ENCODE measurements at places on chromosomes 11 and 22.

DNA sequence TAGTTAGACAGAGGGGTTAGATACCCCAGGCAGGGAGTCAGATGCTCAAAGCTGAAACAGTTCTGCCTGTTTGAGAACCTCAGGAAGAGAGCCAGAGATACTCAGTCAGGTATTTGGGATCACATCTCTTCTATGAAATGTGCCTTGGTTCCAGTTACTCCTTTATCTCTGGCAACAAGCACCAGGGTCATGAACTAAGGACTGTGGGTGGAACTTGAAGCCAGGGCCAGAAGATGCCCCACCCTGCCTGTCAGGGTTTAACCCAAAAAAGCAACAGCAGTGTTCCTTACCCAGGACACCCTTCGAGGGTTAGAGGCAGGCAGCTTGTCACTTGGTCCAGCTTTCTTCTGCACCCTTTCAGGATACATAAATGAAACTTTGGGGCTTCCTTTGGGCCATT is 15.0 kb upstream of the WT1 start:
- DNase-seq = no peak

- no peak for DNase-seq
Observed at GRCh38 chr11:57562596-57562995, 4.9 kb downstream of the UBE2L6 start.

DNA sequence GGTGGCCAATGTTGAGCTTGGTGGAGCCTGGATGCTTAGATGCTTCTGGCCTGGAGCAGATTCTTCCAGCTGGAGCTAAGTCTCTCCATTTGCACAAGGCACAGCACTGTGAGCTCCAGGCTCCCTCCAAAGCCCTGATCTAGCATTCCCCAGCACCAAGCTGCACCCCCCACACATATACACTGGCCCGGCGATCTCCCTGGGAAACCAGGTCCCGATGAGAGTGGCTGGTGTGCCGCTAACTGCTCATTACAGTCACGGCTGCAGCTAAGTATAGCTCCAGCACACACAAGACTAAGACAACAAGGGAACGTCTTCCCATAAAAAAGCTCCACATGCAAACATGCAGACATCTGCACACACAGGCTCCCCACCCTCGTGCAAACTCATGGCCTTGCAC is 17.6 kb downstream of the KCNC1 start:
- DNase-seq = no peak

- no peak for DNase-seq
Observed at GRCh38 chr11:87600938-87601337, 563.2 kb downstream of the TMEM135 start.

GRCh38 chr22:17820879-17821439 is 46.7 kb upstream of the BID start:
- DNase-seq = no peak

- no peak for DNase-seq
Observed at GRCh38 chr11:68855205-68855981, 13.7 kb upstream of the CPT1A start.

DNA sequence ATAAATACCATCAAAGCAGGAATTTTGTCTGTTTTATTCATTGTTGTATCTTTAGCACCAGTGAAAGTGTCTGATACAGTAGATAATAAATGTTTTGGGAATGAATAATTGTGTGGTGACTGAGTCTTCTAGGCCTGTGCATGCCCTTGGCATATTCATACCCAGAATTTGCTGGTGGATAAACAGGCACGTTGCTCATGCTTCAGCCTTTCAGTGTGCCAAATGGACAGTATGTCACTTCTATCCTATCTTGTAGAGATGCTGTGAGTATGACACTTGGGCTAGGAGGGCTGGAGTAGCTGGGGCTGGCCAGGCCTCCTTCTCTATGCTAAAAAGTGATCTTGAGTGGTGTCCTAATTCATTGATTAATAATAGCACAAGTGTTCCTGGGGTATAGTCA is 287.3 kb upstream of the DDI1 start:
- no peak for DNase-seq

DNA sequence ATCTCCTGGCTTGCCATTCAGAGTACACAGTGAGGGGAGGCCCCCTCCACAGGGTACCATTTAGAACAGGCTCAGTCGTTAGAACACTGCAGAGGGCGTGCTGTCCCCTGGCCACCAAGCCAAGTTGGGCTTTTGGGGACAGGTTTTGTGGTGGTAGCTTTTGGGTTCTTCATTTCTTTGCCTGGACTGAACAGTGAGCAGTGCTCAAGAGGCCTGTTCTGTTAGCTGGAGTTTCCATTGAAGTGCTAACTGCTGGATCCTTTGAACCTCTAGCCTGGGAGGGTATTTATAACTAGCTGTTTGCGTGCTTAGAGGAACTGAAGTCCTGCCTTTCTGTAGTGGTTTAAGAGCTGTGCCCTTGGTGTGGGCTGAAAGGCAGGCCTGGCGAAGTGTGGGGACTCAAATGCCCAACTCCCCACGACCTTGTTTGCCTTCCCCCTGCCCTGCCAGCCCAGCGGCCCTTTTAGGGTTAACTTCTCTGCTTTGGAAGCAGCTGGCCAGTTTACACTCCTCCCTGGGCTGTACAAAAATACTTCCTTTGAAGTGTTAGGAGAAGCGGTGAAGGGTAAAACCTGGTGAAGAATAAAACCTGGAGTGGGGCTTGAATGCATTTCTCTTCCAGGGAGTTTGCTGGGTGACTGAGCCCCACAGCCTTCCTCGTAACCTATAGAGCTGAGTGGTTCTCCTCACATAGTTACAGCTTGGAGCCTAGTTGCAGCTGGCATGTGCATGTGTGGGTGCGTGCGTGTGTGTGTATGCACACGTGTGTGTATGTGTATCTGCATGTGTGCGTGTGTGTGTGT is 34.6 kb downstream of the ZNRF3 start:
- no peak for DNase-seq

DNA sequence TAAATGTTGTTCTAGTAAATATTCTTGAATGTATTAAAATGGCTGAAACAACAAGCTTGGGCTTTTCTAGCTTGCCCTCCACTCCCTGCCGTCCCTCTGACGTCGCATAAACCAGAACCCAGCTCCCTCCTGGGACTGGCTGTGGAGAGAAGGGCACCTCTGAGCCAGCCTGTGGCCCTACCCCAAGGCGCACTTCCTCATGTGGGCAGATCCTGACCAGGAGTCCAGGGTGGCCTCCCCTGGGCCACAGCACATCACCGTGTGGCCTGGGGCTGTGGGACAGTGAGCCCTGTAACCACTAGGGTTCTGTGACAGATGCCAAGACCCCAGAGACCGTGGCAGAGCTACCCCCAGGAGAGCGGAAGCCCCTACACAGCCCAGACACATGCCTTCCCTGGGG is 10.2 kb upstream of the ADORA2A start:
- DNase-seq = no peak

- no peak for DNase-seq
Observed at GRCh38 chr11:46431211-46431610, 39.6 kb upstream of the CHRM4 start.

- DNase-seq = no peak
Observed at GRCh38 chr11:97048481-97048880, 658.7 kb downstream of the JRKL start.

GRCh38 chr11:72230764-72231365 is 6.3 kb downstream of the INPPL1 start:
- DNase-seq = no peak

DNA sequence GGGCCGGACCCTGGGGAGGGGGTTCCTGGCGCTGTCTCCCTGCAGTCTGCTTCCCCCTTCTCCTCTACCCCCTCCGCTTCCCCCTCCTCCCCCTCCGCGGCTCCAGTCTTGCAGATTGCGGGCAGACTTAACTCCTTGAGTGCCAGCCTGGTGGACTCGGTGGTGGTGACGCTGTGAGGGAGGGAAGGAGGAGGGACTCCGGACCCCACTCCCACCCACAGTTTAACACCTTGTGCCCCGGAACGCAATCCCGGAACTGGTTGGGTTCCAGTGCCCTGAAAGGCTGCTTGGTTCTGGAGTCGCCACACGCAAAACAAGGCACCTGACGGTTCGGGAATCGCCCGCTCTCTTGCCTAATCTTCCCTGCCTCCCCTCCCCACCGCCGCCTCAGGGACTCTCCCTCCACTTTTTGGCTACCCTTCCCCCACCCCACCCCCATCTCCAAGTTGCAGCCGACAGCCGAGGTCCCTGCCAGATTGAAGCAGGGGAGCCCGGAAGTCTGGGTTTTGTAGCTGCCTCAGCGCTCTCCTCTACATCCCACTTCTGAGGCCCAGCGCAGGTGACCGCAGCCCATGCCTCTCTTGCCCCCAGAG is 3.9 kb upstream of the BCL9L start:
- DNase-seq = peak; percentile 64

GRCh38 chr11:128022007-128022368 is 565.4 kb downstream of the ETS1 start:
- peak; percentile 63 for DNase-seq

DNA sequence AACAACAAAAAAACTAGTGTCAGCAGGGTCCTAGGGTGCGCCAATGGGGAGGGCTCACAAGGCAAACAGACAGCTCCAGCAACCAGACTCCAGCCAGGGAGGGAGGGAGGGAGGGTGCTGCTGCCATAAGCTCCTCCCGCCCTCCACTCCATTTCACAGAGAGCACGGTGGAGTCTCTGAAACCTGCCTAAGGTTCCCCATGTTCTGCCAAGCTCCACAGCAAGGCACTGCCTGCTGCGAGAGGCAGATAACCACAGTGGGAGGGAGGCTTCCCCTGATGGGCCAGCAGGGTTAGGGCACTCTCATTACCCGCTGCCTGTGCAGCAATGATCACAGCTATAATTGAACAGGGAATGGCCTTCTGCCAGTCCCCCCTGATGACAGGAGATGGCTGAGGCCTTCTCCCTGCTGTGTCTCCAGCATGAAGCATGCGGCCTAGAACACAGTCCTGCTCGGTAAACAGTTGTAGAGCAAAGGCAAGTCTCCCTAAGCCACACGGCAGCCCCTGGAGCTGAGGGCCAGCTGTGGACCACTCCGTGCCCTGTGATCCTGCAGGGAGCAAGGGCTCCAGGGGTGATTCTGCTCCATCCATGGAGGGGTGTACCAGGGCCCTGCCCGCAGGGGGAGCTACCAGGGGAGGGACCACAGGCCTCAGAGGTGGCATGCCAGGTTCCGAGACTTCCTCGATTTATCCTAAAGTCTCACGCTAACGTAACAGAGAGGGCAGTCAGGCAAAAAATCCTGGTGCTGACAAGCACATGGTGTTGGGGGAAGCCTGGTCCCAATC is 42.9 kb downstream of the PC start:
- no peak for DNase-seq

DNA sequence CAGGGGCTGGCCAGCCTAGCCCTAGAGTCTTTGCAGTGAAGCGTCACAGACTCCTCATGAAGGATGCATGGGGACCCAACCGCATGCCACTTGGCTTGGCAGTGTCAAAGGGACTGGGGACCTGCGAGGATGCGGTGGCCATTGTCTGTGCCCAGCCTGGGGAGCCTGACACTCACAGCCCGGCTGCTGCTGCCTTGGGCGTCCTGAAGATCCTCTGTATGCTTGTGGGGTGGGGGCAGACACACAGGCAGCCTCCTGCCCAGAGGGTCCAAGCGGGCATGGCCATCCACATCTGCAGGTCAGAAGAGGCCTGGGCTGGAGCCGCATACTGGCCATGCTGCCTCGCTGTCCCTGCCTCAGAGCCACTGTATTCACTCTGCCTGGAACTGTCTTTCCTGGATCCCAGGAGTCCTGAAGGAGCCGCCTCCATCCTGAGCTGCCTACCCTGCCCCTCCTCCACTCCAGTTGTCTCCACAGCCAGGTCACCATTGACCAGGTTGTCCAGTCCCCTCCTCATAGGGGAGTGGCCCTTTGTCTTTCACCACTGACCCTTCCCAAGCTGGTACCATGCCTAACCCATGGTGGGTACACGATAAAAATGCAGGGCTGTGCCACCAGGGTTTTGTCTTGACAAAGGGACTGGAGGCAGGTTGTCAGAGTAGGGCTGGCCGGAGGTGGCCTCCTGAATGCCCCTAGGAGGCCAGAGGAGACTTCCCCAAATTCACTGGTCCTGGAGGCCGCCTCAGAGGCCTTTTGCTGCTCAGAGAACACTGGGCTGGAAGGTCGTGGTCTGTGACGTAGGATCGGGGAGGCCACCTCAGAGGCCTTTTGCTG is 107.0 kb downstream of the KCNQ1OT1 start:
- no peak for DNase-seq

- DNase-seq = no peak
Observed at GRCh38 chr11:119580081-119580480, 148.9 kb downstream of the NECTIN1 start.

DNA sequence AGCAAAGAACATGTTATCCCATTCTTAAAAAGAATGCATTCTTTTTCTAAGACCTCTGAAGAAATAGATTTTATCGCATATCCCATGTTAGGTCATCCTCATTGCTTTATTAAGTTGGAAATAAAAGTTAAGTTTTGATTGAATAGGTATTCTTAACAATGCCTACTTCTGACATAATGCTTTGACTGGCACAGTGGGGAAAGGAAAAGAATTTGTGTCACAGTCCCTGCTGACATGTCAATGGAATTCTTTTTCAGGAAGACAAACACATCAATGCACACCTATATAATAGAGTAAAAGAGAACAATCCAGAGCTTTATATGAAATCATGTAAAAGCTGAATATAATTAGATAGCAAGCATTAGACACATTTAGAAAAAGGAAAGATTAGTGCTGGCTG is 105.7 kb downstream of the DBX1 start:
- DNase-seq = no peak

DNA sequence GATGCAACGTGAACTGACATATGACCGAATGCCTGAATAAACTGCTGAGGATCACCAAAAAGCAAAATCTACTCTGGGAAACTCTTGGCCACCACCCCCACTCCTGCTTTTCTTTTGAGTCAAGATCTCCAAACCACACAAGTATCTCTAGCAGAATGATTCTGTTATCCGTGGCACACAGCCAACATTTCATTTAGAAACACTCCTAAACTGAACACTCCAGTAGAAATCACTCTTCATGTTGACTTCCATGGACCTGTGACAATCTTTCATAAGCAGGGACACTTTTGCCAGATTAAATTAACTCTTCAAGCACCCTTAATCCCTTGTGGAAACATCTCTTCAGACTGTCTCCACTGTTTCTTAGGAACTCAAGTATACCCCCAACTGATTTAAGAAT is 44.4 kb downstream of the VSIG10L2 start:
- DNase-seq = no peak

GRCh38 chr22:46068181-46068592 is 82.1 kb upstream of the PPARA start:
- DNase-seq = no peak

DNA sequence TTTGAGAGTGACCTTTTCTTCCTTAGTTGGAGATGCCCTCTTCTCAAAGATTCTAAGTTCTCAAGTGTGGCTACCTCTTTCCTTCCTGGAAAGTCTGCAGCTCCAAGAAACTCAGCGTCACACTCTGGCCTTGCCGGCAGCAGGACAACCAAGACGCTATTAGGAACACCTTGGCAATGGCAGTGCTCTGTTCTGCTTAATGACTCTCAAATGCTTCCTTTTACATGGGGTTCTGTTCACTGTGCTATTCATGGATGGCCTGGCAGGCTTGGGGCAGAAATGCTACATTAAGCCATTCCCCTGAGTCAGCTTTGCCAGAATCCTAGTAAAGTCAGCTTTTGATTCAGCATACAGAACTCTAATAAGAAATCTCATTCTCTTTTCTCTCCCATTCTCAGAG is 25.9 kb downstream of the LARGE2 start:
- DNase-seq = no peak

- DNase-seq = no peak
Observed at GRCh38 chr11:60873533-60873932, 6.2 kb downstream of the ZP1 start.
